ENCODE measurements at places on chromosomes 3 and 15.

GRCh38 chr3:175266478-175266877 is 407.3 kb downstream of the NAALADL2 start:
- no peak overlapping the region for H3K27ac ChIP-seq
- no peak for DNase-seq
- no peaks in the 10 kb centered on the region for H3K27me3 ChIP-seq
- no peak overlapping the region for H3K4me3 ChIP-seq
- no peaks in the 10 kb centered on the region for H3K36me3 ChIP-seq

DNA sequence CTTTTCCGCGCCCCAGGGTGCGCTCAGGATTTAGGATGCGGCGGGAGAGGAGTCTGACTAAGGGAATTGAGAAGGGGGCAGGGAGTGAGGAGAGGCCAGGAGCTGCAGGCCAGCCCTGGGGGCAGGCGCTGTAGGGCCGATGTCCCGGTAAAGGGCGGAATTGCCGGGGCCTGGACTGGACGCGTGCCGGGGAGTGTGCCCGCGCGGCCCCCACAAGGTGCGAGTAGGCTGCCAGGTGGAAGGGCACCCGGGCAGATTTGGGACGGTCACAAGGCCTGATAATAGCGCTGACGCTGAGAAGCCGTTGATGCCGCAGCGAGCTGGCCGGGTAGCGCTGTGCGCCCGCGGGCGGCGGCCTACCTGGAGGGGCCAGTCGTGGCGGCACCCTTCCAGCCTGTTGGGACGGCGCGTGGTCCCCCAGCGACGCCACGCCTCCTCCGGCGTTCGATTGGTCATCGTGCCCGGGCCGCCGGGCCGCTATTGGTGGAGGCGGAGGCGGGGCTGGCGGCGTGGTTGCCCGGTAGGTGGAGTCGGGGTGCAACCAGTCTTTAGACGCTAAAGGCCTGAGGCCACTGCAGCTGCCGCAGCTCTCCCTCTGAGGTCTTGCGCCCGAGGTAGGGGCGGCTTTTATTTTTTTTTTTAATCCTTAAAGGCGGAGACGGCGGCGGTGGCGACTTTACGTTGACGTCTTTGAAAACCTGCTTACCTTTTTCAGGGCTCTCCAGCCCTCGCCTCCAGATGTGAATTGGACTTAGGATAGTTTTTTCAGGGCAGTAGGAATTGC is 903 bp downstream of the SLC25A38 start:
- peaks cover 42% of the 10 kb centered on the region for H3K4me1 ChIP-seq
- peak overlapping the region; percentile 99 for H3K27ac ChIP-seq
- DNase-seq, result peak; percentile 96
- H3K4me3 ChIP-seq, result peak overlapping the region; percentile 98
- peaks cover 22% of the 10 kb centered on the region for H3K36me3 ChIP-seq
- H3K27me3 ChIP-seq, result no peaks in the 10 kb centered on the region

- DNase-seq, result no peak
- no peak overlapping the region for H3K4me3 ChIP-seq
Measured at GRCh38 chr3:184806567-184807271, 5.2 kb upstream of the VPS8 start.

GRCh38 chr15:64635499-64636495 is 139.6 kb downstream of the RBPMS2 start:
- H3K4me3 ChIP-seq, result no peak overlapping the region
- H3K4me1 ChIP-seq, result peaks cover 59% of the 10 kb centered on the region
- H3K36me3 ChIP-seq, result peaks cover 46% of the 10 kb centered on the region
- H3K27me3 ChIP-seq, result no peaks in the 10 kb centered on the region
- peak overlapping the region; percentile 29 for H3K27ac ChIP-seq
- DNase-seq, result no peak

GRCh38 chr3:123104550-123104949 is 37.7 kb downstream of the PDIA5 start:
- peaks cover 51% of the 10 kb centered on the region for H3K36me3 ChIP-seq
- no peak overlapping the region for H3K4me3 ChIP-seq
- no peak overlapping the region for H3K27ac ChIP-seq
- peaks cover 1% of the 10 kb centered on the region for H3K4me1 ChIP-seq

DNA sequence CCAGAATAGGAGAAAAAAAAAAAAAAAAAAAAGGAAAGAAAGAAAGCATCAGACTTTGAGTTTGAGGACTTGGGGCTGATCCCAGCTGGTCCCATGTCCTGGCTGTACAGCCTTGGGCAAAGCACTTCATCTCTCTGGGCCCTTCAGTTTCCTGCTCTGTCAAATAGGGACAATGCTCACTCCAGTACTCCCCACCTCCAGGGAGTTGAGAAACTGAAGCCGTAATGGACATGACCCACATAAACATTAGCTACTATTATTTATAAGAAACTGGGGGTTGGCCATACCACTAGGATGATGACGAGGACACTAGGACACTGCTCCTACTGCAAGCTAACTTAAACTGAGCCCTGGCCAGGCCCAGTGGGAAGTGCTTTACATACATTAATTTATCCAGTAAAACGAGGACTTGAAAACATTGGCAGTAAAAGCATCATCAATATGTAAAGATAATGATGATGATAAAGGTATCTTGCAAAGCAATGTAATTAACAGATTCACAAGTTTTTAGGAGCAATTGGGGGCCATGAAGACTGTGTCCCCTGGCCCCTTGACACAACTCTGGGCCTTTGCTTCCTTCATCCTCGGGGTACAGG is 22.9 kb upstream of the SMAD6 start:
- H3K4me3 ChIP-seq, result no peak overlapping the region
- H3K27ac ChIP-seq, result no peak overlapping the region
- peaks cover 3% of the 10 kb centered on the region for H3K27me3 ChIP-seq

GRCh38 chr3:167835953-167836352 is 100.4 kb downstream of the SERPINI1 start:
- no peaks in the 10 kb centered on the region for H3K27me3 ChIP-seq
- DNase-seq, result no peak
- H3K36me3 ChIP-seq, result no peaks in the 10 kb centered on the region
- no peaks in the 10 kb centered on the region for H3K4me1 ChIP-seq
- no peak overlapping the region for H3K4me3 ChIP-seq
- no peak overlapping the region for H3K27ac ChIP-seq

DNA sequence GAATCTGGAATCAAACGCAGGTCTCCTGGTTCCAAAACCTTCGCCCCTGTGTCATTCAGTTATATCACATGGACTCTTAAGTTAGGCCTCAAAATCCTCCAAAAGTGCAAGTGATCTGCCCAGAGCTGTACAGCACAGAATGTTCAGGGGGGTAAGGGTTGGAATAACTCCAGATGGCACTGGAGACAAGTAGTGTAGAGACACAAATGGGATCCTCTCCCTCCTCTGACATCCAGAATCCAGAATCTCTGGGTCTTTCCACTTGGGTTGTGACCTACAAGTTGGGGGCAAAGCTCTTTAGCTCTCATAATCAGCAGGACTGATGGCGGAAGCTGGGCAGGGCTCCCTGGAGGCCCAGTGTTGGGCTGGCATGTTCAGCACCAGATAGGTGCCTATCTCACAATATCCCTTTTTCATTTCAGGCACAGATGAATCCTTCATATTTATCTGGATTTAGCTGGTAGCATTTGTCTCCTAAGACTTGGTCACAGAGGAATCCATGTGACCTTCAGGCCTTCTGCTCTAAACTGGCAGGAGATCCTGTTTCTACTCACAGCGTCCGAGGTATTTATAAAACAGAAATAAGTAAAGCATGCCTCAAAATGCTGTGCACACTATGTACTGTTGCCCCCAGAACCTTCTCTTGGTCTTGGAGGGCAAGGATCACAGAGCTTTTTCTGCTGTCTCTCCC is 15.4 kb downstream of the ABHD2 start:
- DNase-seq, result no peak
- H3K36me3 ChIP-seq, result peaks cover 50% of the 10 kb centered on the region
- H3K4me3 ChIP-seq, result no peak overlapping the region
- H3K27me3 ChIP-seq, result no peaks in the 10 kb centered on the region
- peaks cover 31% of the 10 kb centered on the region for H3K4me1 ChIP-seq

DNA sequence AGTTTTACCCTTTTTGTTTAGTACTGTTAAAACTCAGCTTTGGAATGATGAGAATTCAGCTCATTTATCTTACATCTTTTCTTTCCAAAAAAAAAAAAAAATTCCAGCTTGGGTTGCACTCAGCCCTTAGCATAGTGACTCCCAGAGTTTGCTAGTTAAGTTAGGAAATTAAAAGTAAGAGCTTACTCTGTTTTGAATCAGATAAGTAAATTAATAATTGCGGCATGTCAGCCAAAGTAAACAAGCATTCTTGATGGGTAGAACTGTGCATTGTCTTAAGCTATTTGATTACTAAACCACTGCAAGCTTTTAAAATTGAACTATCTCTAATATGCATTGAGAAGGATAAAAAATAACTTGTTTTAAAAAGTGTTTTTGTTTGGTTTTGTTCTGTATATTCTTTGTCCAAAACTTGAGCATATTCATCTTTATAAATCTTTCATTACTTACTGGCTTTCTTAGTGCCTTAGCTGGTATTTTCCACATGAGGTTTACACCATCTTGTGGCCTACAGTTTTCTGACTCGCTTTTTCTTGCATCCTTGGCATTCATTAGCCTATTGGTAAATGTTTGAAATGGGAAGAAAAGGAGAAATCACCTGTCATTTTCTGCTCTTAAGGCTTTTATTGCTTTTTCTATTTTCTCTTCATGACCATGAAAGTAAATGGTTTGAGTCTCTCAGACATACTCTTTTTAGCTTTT is 107.6 kb downstream of the FILIP1L start:
- DNase-seq, result no peak
- H3K4me3 ChIP-seq, result no peak overlapping the region
- H3K4me1 ChIP-seq, result peaks cover 34% of the 10 kb centered on the region
- no peaks in the 10 kb centered on the region for H3K27me3 ChIP-seq

- H3K4me1 ChIP-seq, result no peaks in the 10 kb centered on the region
- H3K4me3 ChIP-seq, result no peak overlapping the region
- DNase-seq, result no peak
- peaks cover 20% of the 10 kb centered on the region for H3K27me3 ChIP-seq
- no peaks in the 10 kb centered on the region for H3K36me3 ChIP-seq
- H3K27ac ChIP-seq, result no peak overlapping the region
Measured at GRCh38 chr15:68536331-68537095, 42.3 kb upstream of the CORO2B start.
